ENCODE measurements at places on chromosomes 16 and 17.

DNA sequence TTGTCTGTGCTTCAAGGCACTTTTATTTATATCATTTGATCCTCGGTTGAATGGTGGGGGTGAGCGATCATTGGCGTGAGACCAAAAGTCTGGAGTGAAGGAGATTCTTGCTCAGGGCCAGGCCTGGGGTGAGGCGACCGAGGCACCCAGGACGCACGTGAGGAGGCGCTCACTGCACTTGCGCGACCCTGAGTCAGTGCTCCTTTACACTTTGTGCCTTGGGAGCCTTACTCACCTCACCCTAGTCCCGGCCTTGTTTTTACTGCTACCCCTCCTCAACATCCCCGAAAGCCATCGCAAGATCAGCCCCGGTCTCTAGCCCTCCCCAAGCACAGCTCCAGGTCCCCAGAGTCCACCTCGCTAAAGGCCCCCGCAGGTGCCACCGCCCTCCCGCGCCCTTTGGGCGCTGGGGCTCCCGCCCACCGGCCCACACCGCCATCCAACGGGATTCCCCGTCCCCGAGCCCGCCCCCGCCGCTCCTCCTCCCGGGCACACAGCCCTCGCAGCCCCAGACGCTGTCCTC lies 496 bp downstream of the EZH1 start:
- DNase-seq: peak; percentile 36

DNA sequence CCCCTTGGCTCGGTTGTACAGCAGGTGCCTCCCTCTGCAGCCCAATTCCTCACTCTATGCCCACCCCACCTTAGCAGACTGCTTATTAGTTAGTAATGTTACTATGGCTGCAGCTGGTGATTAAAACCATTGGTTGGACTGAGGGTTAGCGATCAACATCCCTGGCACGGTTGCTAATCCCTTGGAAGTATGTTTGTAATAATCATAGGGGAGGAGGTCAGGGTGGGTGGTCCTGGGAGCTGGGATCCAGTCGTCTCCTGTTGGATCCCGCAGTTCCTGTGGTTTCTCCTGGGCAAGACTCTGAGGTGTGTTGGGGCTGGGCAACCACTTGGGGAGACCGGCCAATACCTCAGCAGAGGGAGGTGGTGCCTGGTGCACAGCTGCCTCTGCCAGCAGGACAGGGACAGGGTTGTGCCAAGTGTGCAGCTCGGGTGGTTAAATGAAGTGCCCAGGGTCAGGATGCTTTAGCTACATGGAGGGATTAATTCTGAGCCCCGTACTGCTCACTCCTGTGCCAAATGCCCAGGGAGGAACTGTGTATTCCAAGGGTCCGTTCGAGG lies 38.0 kb downstream of the FZD2 start:
- DNase-seq: no peak

GRCh38 chr17:56109836-56110235 lies 43.4 kb upstream of the ANKFN1 start:
- DNase-seq: no peak

GRCh38 chr16:84360170-84360569 lies 8.2 kb upstream of the ATP2C2 start:
- no peak for DNase-seq

GRCh38 chr16:626787-627453 lies 3.9 kb upstream of the WFIKKN1 start:
- DNase-seq: no peak

DNA sequence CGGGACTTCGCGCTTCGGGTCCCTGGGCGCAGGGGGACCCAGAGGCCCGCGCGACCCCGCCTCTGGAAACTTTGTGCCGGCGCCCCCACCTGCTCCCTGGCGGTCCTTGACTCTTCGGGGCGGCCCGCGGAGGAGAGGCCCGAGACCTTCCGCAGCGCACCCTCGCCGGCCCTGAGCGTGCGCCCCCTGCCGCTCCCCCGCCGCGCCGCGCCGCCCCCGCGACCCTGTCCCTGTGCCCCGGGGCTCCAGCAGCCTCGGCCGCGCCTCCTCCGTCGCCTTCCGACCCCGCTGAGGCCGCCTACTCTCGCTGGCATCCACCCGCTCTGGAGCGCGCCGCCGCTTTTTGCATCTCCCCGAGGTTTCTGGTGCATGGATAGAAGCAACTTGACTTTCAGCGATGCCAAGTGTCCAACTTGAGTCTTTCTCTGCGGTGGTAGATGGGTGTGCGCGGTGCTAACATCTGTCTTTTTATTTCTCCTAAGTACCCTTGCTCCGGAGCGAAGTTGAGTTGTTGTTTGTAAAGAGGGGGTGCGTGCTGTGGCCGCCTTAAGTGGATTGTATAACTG lies 414 bp downstream of the DUSP14 start:
- DNase-seq: peak; percentile 40

DNA sequence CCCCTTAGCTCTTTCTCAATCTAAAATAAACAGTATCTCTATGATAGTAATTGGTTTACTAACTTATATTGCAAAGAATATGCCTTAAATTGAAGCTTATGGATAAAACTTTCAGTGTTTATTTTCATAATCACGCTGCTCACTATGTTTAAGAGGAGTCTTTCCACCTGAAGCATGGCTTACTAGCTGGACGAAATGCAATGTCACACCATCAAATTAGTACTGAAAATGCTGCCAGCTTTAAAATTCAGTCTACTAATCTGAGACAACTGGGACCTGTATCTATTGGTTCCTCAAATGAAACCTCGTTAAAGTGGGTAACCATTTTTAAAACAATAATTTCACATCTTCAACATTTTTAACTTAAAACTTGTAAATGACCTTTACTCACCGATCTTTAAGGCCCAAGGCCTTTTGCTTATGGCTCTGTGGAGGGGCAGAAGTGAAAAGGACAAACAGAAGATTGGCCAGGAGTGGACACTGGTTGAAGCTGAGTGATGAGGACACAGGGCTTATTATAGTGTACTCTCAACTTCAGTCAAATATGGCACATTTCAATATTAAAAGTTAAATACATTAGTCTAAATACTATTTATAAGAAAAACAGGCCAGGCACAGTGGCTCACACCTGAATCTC lies 212.8 kb upstream of the WSB1 start:
- no peak for DNase-seq

DNA sequence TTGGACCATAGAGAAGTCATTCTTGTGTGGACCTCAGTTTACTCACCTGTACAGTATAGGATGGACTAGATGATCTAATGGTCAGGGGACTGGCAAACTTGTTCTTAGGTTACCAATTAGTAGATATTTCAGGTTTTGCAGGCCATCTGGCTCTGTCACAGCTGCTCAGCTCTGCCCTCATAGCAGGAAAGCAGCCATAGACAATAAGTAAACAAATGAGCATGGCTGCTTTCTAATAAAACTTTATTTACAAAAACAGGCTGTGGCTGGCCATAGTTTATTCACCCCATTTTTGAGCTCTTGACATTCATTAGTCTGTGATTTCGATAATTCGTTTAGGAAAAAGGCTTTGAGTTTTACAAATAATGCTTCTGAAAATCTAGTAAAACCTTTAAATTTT lies 12.7 kb downstream of the BPTF start:
- DNase-seq: no peak

GRCh38 chr17:47702391-47702995 lies 8.5 kb downstream of the TBKBP1 start:
- no peak for DNase-seq

GRCh38 chr17:76924345-76925342 lies 56.4 kb downstream of the MGAT5B start:
- no peak for DNase-seq

DNA sequence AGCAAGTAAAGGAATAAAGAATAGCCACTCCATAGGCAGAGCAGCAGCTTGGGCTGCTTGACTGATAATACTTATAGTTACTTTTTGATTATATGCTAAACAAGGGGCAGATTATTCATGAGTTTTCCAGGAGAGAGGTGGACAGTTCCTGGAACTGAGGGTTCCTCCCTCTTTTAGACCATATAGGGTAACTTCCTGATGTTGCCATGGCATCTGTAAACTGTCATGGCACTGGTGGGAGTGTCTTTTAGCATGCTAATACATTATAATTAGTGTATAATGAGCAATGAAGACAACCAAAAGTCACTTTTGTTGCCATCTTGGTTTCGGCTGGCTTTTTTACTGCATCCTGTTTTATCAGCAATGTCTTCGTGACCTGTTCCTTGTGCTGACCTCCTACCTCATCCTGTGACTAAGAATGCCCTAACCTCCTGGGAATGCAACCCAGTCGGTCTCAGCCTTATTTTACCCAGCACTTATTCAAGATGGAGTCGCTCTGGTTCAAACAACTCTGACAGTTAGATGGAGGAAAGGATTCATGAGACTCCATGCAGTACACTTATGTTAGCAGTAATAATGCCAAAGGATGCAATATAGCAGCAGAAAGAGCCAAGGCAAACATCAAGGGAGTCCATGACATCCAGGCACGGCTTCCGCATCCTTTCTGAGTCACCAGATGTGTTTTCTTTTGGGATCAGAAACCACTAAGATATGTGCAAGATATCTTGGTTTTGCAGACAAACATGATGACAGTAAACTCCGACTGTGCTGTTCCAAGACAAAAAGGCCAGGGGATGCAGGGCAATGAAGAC lies 55.8 kb upstream of the B4GALNT2 start:
- no peak for DNase-seq

- DNase-seq: no peak
Observed at GRCh38 chr17:39598047-39598481, 9.7 kb downstream of the NEUROD2 start.
